PC-9 (cell line): ENCODE measurements at places on chromosomes 5 and 9. TPM values are rescaled to one million over a fixed set of nuclear protein-coding genes. Genes with fewer than 3 reads are reported as not detected.

The RLN2 gene
- total RNA-seq = 1.2 and 2.9 TPM in 2 replicates

The EXOC3 gene
- total RNA-seq = 155 and 188 TPM in 2 replicates

The GPR150 gene
- 0.17 TPM in 1 of 2 replicates, not detected in the other for total RNA-seq

The KCTD16 gene
- 0.28 and 0.33 TPM in 2 replicates for total RNA-seq
